Naive thymus-derived CD4-positive, alpha-beta T cell (primary cell): ENCODE measurements at places on chromosomes 5 and 9.

- DNase-seq: peak; percentile 36
Measured at GRCh38 chr5:59104400-59105127, 521.7 kb downstream of the RAB3C start.

- DNase-seq: no peak
Measured at GRCh38 chr5:17743580-17744435, 109.5 kb downstream of the TAF11L14 start.

DNA sequence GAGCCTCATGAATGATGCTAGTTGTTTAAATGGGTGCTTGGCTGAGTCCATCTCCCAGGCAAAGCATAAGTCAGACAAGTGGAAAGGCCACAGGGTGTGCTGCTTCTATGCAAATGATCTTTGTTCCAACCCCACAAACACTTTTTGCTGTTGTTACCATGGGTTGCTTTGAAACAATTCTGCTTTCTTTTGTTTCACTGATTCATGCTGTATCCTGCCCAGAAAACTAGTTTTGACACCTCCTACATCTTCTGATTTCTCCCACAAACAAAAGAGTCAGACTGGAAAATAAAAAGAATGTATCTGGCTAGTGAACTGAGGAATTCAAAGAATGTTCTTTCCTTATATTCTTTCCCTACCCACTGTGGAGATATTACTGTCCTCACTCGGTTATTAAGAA, 298.6 kb downstream of the DIRAS2 start:
- DNase-seq: no peak

DNA sequence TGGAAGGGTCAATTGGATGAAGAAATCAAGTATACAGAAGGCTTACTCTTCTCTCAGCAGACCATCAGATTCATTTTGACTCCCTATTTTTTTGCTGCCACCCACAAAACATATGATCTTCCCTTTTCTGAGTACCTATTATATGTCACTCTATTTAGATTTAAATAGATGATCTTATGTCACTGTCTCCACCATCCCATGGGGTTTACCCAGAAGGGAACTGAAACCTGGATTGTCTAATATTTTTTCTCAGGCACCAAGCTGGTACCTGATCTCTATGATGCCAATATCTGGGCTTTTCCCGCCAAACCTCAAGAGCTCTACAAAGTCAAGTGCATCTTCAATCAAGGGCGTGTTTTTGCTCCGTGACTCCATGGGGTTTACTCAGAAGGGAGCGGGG, 118.7 kb downstream of the GAS1 start:
- DNase-seq: no peak

DNA sequence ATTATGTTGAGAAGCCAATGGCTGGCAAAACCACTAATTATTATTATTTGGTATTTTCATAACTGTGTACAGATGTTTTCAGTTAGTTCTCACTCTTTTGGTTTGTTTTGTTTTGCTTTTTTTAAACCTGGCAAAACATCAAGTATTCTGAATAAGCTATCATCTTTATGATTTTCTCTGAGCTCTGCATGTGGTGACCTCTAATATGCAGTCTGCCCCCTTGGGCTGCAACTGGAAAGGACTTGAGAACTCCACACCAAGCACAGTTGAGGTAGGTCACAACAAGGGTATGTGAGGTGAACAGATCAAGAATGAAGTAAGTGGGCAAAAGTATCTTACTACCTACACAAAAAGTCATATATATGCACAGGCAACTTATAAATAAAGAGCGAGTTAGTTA, 202.2 kb downstream of the NFIB start:
- DNase-seq: no peak
